NCI-H1694 (cell line): ENCODE measurements at places on chromosomes 7 and 10.

GRCh38 chr7:149715476-149715875 lies 57.9 kb downstream of the ZNF467 start:
- DNase-seq: no peak

DNA sequence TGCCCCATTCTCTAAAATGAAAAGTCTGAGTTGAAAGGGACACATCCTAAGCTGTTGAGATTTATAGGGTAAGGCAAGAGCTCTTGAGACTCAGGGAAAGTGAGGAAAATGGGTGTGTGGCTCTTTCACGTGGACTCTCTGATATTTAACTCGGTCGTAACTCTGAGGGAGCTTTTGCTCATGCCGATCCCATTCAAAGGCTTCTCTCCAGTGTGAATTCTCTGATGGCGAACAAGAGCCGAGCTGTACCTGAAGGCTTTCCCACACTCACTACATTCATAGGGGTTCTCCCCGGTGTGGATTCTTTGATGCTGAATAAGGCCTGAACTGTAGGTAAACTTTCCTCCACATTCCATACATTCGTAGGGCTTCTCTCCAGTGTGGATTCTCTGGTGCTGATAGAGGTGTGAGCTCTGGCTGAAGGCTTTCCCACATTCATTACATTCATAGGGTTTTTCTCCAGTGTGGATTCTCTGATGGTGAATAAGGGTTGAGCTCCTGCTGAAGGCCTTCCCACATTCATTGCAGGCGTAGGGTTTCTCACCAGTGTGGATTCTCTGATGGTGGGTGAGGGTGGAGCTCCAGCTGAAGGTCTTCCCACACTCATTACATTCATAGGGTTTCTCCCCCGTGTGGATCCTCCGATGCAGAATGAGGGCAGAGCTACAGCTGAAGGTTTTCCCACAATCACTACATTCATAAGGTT lies 10.4 kb downstream of the ZNF3 start:
- DNase-seq: no peak

- no peak for DNase-seq
Measured at GRCh38 chr7:14242175-14242574, 252.7 kb upstream of the ETV1 start.

- no peak for DNase-seq
Measured at GRCh38 chr7:115600207-115600606, 430.4 kb downstream of the TFEC start.

DNA sequence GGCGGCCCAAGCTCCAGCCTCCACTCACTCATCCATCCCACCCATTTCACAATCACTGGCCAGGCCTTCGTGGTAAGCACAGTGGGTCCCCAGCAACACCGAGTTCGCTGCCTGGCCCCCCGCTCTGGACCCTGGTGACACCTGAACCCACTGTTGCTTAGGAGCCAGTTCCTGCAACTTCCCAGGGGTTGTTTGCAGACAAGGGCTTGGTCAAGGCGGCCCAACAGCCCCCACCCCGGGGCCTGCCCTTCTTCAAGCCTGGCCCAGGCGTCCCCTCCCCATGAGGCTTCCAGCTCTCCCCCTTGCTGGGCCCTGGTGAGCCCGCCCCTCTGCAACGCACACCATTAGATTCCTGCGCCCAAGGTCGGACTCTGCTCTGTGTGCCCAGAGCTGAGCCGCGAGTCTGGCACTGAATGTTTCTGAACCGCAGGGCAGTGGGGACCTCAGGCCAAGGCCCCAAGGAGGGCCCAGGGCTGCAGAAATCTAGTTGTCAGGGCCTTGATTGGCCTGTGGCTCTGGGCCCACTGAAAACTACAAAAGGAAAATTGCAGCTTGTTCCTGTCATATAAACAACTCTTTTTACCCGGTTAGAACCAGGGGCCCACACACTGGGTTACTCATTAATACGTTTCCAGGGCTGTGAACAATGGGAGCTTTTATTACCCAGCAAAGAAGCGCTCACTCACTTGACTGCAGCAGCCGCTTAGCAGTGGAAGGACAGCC lies 2.1 kb upstream of the COX19 start:
- DNase-seq: no peak

DNA sequence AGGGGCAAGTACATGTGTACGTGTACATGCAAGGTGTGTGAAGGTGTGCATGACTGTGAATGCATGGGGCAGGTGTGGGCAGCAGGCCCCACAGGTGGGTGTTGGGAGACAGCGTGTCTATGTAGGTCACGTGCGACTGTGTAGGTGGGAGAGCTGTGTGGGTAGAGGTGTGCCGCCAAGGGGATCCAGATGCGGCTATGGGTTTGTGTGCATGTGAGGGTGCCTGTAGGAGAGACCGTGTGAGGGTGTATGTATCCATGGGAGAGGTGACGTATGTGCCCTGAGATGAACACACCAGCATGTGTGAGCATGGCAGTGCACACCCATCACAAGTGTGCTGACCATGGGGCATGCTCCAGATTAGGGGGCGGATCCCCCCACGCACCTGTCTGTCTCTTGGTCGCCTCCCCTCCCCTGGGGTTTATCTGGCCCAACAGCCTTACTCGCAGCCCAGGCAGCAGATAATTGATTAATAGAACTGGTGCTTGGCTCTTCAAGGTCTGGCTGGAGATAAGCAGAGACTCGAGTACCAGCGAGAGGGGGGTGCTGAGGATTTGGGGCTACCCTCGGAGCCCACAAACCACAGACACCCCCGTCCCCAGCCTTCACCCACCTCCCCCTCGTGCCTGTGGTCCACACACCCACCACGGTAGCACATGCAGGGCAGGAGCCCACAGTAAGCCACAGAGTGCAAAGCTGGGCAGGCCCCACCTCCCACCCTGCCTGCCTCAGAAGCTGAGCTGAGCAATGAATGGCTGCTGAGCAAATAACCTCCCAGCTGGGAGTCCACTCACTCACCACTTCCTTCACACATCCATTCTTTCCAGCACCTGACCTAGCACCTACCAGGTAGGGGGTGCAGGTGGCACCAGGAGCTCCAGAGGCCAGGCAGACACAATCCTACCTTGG lies 41.4 kb upstream of the ZMIZ1 start:
- no peak for DNase-seq

DNA sequence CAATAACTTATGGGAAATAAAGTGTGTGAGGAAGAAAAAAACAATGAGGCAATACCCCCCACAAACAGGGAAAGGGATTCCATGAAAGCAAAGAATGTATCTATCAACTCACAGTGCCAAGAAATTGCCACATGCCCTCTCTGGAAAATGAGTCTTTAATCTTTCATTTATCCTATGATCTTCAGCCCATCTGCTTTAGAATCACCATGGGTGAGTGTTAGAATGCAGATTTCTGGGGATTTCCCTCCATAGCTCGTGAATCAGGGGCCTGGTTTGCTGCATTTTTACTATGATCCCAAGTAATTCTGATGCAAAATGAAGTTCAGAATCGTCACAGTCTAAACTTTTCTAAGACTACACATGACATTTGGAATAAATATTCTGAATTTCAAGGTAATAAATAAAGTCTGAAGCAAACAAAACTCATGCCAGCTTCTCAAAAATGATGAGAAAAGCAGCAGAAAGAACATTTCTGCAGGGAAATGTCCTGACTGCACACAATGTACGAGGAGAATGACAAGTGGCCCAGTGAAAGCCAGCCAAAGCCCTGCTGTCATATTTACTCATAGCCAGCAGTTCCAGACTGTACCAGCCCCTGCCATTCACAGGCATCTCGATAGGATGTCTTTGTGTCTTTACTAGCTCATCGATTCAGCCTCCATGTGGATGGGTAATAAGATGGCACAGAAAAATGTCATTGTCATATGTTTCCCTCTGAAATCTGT lies 167.1 kb downstream of the ELMO1 start:
- no peak for DNase-seq

DNA sequence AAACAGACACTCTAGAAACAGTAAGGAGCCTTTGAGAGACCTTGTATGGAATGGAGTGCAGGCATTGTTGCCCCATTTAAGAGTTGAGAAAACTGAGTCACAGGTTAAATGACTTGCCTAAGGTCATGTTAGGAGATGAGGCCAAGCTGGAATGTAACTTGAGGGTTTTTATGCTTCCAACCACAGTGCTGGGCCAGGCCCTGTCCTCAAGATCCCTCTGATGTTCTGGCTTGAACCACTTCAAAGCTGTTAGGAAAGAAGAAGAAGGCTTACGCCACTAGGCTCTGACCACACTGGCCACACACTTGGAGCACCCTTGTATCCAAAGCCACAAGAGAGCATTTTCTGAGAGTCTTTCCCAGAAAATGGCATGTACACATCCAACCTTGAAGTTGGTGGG lies 42.7 kb downstream of the PLAU start:
- DNase-seq: no peak

GRCh38 chr7:4745971-4746919 lies 29.2 kb upstream of the AP5Z1 start:
- no peak for DNase-seq

- no peak for DNase-seq
Measured at GRCh38 chr10:110514848-110515247, 17.1 kb downstream of the DUSP5 start.

DNA sequence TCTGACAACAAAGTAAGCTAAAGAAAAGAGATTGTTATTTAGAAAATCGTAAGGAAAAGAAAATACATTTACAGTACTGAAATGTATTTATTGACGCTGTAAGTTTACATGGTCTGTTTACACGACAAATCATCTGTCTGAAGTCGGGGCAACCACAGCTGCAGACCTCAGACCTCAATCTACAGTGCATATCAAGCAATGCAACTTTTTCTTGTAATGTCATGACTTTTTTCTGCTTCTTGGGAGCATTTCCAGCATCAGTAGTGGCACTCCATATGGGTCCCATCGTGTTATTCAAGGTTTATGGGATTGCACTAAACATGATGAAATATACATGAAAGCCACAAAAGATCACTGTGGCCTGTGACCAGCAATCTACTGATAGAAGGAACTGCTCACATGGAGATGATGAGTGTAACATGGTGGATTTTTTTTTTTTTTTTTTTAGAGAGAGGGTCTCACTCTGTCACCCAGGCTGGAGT lies 77.1 kb downstream of the MTPN start:
- no peak for DNase-seq

DNA sequence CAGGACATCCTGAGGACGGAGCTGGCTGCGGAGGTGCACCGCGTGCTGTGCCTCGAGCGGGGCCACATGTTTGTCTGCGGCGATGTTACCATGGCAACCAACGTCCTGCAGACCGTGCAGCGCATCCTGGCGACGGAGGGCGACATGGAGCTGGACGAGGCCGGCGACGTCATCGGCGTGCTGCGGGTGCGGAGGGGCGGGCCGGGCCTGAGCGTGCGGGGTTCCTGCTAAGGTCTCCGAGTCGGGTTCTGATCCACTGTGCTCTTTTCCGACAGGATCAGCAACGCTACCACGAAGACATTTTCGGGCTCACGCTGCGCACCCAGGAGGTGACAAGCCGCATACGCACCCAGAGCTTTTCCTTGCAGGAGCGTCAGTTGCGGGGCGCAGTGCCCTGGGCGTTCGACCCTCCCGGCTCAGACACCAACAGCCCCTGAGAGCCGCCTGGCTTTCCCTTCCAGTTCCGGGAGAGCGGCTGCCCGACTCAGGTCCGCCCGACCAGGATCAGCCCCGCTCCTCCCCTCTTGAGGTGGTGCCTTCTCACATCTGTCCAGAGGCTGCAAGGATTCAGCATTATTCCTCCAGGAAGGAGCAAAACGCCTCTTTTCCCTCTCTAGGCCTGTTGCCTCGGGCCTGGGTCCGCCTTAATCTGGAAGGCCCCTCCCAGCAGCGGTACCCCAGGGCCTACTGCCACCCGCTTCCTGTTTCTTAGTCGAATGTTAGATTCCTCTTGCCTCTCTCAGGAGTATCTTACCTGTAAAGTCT lies 10.4 kb downstream of the ATG9B start:
- no peak for DNase-seq

DNA sequence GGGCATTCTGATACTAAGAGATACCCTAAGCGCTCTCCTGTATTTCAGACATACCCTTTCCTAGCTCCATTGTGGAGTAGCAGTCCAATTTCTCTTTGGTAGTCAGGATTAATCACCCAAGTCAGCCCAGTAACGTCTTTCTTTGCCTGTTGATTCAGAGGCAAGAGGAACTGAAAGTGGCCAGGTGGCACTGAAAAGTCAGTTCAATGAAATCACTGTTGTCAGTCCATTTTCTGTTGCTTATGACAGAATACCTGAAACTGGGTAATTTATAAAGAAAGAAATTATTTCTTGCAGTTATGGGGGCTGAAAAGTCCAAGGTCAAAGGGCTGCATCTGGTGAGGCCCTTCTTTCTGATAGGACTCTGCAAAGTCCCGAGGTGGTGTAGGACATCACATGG lies 40.2 kb downstream of the ANKRD61 start:
- DNase-seq: no peak

GRCh38 chr10:80477813-80478212 lies 23.7 kb downstream of the TSPAN14 start:
- DNase-seq: no peak

DNA sequence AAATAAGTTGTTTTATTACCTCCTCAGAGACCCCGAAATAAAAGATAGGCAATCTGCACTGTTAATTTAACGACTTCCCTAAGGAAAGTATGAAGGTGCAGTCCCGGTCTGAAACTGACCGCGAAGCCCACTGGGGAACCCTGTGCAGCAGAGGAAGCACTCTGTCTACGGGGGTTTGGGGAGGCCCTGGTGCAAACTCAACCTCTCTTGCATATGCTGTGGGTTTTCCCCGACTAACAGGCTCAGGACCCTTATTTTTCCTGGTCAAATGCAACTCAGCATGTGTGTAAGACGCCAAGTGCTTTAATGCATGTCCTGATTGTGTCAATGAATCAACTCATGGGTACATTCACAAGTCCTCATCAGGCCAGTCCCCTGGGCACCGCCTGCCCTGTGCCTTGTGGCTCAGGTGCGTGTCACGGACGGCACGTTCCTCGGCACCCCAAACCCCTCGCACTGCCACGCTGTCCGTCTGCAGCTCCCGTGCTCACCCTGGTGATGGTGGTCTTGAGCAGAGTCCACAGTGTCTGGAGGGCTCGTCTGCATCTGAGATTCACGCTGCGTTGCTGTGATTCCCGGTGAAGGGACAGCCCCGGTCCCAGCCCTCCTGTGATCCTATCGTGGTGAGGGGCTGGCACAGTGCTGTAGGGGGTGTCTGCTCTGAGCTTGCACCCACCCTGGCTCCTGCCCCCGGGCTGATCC lies 33.8 kb downstream of the JAKMIP3 start:
- no peak for DNase-seq

- no peak for DNase-seq
Measured at GRCh38 chr7:102081244-102081627, 205.4 kb upstream of the SH2B2 start.

GRCh38 chr7:133845005-133845404 lies 282.1 kb upstream of the LRGUK start:
- no peak for DNase-seq

DNA sequence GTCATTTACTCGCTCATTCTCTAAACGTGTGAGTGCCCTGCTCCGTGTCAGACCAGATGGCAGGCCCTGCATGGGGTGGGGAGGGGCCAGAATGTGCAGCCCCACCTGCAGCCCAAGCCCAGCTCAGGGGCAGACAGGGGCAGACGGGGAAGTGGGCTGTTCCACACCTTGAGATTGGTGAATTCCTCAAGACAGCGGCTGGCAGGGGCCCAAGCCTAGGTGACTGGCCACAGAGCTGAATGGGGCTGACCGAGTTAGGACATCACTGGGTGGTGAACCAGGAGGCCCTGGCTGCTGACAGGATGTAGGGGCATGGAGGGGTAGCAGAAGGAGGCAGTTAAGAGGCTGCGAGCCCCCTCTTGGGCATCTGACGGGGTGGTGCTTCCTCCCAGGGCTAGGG lies 79.1 kb downstream of the MGMT start:
- no peak for DNase-seq
